Stimulated activated CD8-positive, alpha-beta memory T cell treated with anti-CD3 and anti-CD28 coated beads, Interleukin-4, amount 100 ng/mL, for 48 hours (primary cell): ENCODE measurements at places on chromosomes 4 and X.
A peak's percentile ranks its signal among the peaks of the same experiment; 100 is the strongest.

DNA sequence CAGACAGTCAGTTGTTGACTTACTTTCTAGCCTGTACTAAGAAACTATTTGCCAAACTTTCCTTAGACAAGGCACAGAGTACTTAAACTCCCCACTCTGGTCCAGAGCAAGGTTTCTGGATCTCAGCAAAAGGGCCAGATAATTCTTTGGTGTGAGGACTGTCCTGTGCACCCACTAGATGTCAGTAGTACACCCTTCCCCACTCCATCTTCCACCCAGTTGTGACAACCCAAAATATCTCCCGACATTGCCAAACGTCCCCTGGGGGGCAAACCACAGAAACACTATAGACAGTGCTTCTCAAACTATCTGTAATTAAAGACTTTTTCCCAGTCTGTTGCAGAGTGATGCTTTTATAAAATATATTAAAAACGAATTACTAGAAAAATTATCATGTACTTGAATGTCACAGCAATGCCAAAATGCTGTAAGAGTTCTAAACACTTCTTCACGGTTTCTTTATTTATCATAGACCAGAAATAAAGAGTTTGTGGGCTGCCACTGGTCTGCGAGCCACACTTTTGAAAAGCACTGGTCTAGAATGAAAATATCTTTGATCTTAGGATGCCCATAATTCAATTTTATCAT lies 203.5 kb downstream of the PRDM5 start:
- peak; percentile 27 for DNase-seq

- DNase-seq: no peak
Observed at GRCh38 chrX:28625223-28625622, 38.0 kb downstream of the IL1RAPL1 start.

DNA sequence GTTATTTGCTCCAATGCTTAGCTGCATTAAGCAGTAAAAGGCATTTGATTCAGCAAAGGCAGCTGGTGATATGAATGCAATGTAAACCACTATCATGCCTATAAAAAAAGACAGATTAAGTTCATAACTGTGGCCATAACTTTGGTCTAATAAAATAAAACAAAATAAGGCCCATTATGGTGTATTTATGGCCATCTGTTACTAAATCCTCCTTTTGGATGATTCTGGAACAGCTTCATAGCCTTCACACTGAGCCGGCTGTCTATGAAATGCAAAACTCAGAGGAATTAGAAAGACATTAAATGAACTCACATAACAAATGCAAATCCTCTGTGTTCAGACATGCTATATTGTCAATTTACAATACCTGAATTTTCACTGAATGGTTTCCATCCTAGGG lies 223.7 kb upstream of the FAT4 start:
- DNase-seq: no peak

DNA sequence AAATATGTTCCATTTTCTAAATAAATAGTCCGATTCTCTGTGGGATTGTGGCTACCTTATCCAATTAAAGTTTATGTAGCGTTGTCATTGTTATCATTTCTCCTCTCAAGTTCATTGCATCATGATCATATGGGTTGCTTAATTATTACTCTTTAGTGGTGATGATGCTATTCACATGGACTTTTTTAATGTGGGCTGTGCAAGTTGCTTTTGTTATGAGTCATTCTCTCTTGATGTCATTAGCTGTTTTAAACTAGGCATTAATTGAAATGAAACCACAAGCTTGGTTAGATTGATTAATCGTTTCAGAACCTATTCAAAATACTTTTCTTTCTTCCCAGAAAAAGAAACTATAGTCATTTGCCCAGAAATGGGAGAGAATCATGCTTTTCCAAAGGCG lies 38.2 kb downstream of the NHS start:
- no peak for DNase-seq
